NCI-H2081 treated with DMSO at 0.1 percent for 48 hours (cell line): ENCODE measurements at places on chromosomes 2 and 18.

DNA sequence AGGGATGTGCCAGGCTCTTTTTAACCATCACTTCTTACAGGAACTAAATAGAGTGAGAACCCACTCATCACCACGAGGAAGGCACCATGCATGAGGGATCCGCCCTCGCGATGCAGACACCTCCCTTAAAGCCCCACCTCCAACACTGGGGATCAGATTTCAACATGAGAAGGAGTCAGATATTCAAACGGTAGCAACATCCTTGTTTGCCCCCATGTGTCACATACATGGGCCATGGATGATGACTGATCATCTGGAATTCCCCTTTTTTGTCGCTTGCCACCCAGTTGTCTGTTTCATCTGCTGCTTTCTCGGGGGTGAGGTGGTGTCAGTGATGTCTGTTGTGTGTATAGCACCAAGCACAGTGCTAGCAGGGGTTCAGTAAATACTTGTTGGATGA is 57.9 kb downstream of the NCK2 start:
- no peak for DNase-seq

DNA sequence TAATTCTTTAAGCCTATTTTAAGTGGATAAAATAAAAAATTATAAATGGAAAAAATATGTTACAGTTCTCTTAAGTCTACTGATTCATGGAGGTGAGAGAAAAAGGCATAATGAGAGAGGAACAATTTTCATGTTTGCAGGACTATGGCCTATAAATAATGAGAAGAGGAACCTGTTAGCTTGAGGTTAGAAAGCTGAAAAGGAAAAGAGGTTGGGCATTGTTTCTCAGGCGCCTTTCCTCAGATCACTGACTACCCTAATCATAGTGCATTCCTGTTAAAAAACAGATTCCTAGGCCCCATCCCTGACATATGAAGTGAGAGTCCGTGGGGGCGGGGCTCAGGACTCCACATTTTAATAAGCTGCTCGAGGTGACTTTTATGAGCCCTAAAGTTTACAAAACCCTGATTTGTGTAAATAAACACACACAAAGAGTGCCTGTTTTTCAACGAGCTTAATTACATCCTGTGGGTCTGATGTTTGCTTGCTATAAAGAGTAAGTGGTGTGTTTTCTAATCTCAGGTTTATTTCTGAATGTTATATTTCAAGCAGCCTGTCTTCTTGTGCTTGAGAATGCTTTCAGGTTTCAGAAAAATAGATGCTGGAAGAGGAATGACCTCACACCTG is 335.5 kb downstream of the CLIP4 start:
- DNase-seq: no peak

DNA sequence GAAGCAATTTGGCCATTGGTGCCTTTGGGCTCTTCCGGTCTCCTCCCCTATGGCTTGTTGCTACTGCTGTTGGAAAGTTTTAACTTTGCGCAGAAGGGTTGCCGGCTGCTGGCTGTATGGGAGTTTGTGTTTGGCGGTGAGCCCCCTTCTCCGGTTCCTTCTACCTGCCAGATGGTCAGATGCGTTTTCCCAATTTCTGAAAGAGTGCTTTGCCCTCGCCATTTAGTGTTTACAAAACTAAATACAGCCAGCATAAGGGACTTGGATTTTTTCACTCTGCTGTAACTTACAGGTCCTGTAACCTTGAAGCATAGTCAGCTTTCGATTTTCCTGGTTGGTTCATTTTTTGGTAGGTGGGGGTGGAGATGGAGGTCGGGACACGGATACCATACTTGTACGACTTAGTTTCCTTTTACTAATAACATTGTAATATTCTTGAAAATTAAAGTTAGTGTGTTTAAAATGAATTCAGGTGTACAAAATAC is 604 bp downstream of the COQ10B start:
- DNase-seq: no peak

GRCh38 chr2:166017208-166017607 is 63.6 kb upstream of the TTC21B start:
- DNase-seq: no peak

DNA sequence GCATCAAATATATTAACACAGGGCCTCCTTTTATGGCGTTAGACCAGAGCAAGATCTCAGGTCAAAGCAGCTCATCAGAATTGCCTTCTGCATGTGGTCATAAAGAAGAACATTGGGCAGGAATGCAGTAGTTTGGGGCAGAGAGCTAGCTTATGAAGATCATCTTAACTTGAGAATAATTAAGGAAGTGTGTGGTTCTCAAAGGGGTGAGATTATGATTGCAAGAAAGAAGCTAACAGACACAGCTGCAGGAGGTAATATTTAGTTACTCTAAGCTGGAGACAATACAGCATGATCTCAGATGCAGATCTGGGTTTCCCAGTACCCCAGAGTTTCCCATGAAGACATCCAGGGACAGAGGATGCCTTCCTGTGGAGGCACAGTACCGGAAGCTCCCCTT is 91.6 kb downstream of the TTC27 start:
- DNase-seq: no peak

DNA sequence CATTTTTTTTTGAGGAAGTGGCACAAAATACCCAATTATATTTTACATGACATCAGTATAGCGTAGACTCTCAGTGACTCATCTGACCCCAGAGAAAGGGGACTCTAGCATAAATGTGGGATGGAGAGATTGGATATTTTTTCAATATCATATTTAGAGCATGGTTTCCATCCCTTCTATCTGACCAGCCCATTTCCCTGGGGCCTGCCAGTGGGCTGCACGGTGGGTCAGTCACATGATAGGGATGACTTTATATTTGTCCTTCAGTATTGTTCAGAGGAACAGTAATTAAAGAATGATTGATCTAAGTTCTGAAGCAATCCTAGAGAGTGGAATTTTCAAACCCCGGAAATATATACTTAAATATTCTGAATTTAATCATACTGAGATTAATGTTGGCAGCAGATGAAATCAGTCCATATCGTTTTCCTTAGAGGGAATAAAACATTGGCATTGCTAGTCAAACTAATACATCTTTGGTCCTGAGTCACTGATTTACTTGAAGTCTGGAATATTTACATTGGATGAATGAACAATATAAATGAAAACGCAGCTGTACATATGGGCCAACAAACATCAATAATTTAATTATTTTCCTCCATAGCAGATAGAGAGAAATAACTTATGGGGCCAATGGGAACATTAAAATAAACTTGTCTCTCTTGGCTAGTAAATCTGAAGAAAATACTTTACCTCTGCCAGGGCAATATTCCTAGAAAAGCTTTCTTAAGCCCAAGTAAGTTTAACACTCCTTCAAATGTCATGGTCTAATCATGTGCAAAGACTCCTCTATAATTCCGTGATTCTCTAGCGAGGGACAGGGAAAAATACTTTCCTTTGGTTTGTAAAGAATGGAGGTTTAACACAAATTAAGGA is 563.6 kb upstream of the PKDCC start:
- no peak for DNase-seq

DNA sequence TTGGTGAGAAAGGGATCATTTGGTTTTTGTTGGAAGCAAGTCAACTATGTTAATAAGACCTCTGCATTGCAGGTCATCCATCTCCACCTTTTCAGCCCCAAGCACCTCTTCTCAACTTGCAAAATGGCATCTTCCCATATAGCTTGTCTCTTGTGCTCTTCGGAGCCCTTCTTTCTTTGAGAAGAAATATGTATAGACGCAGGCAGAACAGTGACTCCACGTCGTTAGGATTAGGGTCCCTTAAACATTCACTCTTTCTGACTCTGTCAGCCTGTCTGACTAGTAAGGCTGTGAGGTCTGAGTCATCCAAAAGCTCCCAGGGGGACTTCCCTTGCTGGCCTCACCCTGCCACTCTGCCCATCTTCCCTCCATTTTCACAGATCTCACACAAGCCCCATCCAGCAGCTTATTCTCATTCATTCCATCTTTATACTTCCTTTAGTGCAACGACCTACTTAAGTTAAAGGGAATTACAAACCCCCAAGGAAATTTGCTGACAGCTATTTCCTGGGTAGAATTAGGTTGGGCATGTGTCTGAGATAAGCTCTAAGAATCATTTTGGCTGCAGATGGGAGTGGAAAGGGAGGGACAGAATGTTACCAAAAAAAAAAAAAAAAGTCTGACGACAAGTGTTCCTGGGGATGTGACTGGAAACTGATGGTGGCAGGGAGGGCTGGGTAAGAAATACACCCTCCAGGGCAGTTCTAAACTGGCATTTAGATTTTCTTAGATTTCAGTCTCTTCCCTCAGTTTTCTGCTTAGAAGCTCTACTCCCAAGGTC is 37.7 kb upstream of the MEX3C start:
- no peak for DNase-seq

DNA sequence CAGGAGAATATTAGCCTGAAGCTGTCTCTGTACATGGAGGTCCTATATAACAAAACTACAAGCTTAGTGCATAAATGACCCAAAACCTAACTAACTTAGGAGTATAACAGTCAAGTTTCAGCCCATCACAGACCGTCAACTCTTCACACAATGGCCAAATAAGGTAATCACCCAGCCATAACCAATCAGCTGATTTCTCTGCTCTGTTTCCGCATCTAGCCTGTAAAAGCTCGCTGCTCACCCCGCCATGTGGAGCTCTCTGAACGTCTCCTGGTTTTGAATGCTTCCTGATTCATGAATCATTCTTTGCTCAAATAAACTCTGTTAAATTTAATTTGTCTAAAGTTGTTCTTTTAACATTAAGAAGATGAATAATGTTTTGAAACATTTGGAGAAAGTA is 593.6 kb downstream of the TMX3 start:
- no peak for DNase-seq

- no peak for DNase-seq
Measured at GRCh38 chr2:223044092-223044836, 7.7 kb upstream of the KCNE4 start.

GRCh38 chr2:3291113-3291512 is 86.5 kb downstream of the EIPR1 start:
- DNase-seq: no peak
